Stimulated activated CD4-positive, alpha-beta T cell treated with anti-CD3 and anti-CD28 coated beads, Interleukin-4, amount 100 ng/mL, for 4 hours (primary cell): ENCODE measurements at places on chromosomes 4 and X.

DNA sequence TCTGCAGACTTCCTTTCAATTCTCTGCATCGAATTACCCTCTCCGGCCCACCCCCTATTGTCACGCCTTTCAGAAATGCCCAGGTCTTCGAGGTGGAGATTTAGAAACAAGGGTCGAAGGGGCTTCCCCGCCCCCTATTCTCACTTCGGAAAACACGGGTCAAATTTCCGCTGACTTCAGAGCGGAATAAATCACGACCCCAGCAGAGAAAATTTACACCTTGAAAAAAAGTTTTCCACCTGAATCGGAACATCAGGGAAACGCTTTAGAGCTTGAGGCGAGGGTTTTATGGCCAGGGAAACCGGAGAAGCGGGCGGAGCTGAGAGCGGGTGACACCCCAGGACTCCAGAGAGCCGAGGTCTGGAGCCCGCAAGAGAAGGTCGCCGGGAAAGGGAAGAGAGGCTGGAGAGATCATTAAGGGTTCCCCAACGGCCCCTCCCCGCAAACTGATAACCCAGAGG is 1.6 kb downstream of the SHISA3 start:
- DNase-seq = no peak

DNA sequence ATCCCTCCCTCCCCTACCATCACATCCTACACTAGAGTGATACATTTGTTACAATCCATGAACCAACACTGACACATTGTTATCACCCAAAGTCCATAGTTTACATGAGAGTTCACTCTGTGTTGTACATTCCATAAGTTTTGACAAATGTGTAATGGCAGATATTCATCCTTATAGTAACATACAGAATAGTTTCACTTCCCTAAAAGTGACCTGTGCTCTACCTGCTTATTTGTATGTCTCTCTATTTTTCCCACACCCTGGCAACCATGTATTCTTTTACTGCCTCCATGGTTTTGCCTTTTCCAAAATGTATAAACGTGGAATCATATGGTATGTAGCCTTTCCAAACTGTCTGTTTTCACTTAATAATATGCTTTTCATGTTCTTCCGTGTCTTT is 42.2 kb upstream of the HPGD start:
- no peak for DNase-seq

- DNase-seq = no peak
Measured at GRCh38 chrX:28920153-28920943, 333.1 kb downstream of the IL1RAPL1 start.

DNA sequence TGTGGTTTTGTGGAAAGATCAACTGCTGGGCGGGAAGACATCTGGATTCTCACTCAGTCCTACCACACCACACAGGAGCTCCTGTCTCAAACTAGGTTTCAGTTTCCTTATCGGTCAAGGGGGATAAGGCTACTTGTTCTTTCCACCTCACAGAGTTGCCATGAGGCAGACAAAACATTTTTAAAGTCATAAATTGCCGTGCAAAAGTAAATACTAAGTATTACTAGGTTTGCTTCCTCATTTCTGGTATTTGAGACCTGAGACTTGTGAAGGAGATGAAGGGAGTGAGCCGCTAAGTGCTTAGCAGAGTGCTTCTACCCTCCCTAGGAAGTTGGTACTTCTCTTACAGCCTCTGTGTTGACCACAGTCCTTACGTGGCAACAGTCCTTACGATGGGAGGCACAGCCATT is 1.5 kb downstream of the LAP3 start:
- DNase-seq = no peak

GRCh38 chr4:54933579-54933978 is 191.8 kb downstream of the KDR start:
- no peak for DNase-seq

- DNase-seq = no peak
Measured at GRCh38 chr4:54730581-54730980, 72.8 kb downstream of the KIT start.

- DNase-seq = no peak
Measured at GRCh38 chr4:132838244-132838643, 310.9 kb upstream of the PCDH10 start.

DNA sequence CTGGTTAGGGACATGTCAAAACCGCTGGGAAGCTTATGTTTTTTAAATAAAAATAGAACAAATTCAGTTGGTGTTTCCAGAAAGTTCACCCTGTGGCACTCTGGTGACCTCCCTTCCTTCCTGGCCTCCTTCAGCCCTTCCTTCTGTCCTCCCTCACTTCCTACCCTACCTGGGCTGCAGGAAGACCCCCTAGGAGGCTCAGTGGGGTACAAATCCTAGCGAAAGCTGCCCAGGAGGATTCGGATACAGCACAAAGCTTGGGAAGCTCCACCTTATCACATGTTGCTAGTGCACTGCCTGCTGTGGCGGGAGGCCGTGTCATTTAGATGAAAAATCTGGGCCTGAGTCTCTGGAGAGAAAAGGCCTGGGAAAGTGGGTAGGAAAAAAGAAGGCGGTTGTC is 60.5 kb downstream of the FHDC1 start:
- DNase-seq = no peak

DNA sequence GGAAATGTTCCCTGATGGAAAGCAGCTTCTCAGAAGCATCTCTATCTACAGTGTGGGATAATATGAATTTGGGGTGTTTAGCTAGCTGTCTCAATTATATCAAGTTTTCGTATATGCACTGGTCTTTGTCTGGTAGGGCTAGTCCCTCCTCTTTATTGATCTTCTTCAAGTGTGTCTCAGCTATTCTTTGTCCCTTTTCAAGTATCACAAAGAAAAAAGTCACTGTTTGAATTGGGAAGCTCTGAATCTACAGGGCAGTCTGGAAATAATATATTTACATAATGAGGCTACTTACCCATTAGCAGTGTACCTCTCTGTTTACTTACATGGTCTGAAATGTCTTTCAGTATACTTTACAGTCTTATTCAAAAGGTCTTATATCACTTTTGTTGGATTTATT is 526.0 kb downstream of the IL1RAPL1 start:
- DNase-seq = no peak

- no peak for DNase-seq
Measured at GRCh38 chrX:48741834-48742233, 19.7 kb upstream of the GLOD5 start.

DNA sequence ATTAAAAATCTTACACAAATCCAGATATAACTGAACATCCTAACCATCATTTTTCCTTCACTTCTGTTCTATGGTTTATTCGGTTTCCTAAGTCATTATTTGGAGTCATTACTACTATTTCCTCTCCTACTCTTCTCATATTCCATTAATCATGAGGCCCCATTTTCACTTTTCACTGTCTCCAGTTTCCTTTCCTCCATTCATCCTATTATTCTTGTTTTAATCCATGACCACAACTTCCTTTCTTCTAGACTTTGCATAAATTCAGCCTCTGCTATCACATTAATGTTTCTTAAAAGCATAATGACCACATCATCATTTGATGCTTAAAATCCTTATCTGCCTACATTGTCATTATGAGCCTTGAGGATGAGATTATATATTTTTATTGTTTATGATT is 555.0 kb upstream of the NDST4 start:
- no peak for DNase-seq

- DNase-seq = no peak
Measured at GRCh38 chr4:180539284-180539683, 1703.9 kb upstream of the TENM3 start.

DNA sequence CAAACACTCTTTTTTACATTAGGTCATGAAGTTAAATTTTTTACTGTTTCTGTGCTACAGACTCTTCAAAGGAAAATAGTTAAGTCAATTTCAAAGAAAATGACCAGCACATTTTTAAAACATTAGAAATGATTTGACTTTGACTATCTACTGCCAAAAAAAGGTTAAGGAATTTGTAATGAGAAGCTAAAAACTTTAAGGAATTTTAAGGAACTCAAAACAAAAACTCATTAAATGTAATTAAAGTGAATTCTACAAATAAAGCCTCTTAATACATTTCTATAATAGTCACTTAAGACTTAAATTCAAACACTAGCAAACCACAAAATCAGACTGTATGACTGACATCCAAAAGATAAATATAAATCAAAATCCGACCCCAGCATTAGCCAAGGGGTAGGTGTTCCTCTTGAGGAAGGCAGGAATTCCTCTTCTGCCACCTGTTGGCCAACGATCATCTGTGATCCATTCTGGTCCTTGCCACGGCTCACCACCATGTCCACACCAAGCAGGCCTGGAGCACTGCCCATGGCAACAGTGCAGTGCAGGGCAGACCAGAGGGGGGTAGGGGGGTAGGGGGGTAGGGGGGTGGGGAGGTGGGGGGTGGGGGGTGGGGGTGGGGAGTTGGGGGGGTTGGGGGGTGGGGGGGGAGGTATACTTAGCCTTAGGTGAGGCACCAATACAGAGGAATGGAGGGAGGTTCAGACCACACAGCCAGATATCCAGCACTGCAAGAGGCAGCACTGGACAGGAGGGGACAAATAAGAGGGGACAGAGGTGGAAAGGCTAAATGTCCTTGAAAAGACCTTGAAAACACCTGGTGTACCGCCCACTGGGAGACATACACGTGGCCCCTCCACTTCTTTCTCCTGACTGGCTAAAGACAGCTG is 287.4 kb downstream of the CHIC1 start:
- no peak for DNase-seq

DNA sequence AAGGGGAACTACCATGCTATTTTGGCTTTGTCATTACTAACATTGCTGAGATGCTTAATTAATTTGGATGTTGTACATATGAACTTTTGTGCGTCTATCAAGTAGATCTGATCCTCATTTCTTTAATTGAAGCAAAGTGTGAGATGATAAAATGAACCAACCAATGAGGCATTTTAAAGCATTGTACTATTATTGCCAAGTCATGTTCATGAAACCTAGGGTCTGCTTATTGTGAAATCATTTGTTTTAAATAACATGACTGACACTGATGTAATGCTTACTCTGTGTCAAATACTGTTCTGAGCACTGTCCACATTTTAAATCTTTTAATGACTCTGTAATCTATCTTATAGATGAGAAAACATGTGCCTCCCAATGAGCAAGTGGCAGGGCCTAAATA is 57.7 kb downstream of the C4orf33 start:
- DNase-seq = no peak

- DNase-seq = no peak
Measured at GRCh38 chr4:19850909-19851308, 400.8 kb upstream of the SLIT2 start.

- DNase-seq = no peak
Measured at GRCh38 chrX:15376956-15377355, 7.3 kb downstream of the VEGFD start.

DNA sequence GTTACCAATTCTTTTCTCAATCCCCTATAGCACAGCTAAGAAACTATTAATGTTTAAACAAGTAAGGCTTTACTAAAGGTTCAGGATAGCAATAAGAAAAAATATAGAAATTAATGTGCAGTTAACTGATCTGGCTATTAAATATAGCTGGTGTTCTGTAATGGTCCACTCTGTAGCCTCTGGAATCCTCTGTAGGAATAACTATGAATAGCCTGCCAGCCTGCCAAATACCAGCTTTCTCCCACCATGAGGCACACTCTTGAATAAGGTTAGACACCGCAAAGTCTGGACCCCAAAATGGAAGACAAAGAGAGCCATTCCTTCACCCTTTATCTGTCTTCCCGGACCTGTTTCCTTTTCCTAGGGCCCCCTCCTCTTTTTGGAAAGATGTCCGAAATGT is 30.6 kb downstream of the CEP44 start:
- no peak for DNase-seq

GRCh38 chr4:30952526-30953219 is 232.5 kb downstream of the PCDH7 start:
- no peak for DNase-seq

DNA sequence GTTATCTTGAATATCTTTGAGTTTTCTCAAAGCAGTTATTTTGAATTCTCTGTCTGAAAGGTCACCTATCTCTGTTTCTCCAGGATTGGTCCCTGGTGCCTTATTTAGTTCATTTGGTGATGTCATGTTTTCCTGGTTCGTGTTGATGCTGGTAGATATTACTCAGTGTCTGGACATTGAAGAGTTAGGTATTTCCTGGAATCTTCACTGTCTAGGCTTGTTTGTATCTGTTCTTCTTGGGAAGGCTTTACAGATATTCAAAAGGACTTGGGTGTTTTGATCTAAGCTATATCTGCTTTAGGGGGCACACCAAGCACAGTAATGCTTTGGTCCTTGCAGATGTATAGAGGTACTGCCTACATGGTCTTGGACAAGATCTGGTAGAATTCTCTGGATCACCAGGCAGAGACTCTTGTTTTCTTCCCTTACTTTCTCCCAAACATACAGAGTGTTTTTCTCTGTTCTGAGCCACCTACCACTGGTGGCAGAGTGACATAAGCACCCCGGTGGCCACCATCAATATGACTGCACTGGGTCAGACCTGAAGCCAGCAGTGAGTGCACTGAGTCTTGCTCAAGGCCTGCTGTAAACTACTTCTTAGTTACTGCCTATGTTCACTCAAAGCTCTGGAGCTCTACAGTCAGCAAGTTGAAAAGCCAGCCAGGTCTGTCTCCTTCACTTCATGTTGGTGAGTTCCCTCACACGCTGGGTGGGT is 193.5 kb upstream of the AMOT start:
- DNase-seq = no peak

GRCh38 chr4:73311428-73311827 is 52.8 kb upstream of the ANKRD17 start:
- no peak for DNase-seq

GRCh38 chr4:111360906-111361305 is 738.0 kb upstream of the PITX2 start:
- no peak for DNase-seq

DNA sequence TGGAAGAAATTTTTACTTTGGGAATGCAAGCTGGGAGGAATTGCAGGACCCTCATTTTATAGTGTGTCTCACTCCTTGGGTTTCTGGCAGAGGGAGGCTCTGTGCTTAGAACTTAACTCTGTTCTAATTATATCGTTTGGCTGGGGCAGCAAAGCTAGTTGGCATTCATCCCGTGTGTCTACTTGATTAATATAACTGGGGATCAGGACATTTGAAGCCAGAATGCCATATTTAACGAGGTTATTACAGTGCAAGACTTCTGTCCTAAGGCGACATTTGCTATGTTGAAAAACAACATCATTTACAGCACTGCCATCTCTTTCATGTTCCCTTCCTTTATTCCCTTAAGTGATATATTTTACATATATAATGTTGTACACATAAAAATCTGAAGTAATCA is 179.1 kb upstream of the TBC1D9 start:
- DNase-seq = no peak

DNA sequence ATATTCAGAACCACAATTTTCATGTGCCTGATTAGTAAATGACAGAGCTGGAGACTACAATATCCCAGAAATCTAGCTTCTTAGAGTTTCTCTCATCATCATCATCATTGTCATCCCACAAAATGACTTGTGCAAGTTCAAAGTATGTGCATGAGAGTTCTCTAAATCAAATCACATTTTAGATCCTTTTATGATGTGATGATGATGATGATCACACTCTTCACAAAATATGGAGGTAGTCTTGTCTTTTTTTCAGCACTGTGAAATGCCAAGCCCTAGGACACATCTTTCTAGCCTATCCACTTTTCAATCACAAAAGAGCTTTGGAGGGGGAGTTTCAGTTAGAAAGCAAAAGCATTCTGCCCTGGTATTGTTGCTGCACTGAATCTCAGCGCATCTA is 7.4 kb downstream of the MBNL3 start:
- no peak for DNase-seq
